ENCODE measurements at places on chromosomes 11 and 22.

GRCh38 chr11:433111-433510, 8.7 kb downstream of the ANO9 start:
- no peak for DNase-seq

DNA sequence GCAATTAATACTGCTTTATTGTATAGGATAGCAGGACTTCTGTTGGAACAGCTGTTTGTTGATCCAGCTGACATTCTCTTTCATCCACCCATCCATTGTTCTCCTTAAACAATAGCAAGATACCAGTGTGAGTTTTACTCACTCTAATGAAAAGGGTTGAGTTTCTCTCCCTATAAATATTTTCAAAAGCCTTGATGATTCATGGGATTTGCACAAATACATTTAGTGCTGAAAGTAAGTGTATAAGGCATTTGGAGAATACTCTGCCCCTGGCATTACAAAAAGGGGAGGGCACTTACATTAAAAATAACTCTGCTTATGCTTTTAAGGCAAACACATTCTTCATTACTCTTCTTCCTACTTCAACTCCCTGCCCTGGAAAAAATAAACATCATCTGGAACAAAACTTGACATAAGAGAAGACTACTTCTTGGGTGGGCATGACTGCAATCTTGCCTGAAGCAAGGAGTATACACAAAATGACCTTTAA, 634.9 kb downstream of the METTL15 start:
- no peak for DNase-seq

DNA sequence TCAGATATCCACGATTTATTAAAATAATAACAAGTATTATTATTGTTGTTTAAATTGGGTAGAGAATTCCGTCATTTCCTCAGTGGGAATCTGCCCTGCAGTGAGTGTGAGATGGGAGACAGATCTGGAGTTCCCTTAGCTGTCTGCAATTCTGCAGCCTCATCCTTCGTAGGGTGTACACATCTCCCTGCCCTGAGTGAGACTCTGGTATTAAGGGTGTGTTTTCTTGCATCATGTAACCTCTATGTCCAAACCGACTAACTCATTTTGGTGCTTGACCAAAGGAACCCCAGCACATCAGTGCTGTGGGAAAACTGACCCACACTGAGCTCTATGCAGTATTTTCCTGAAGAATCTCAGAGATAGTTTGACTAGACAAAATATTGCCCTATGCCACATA, 157.6 kb downstream of the LDLRAD3 start:
- no peak for DNase-seq

DNA sequence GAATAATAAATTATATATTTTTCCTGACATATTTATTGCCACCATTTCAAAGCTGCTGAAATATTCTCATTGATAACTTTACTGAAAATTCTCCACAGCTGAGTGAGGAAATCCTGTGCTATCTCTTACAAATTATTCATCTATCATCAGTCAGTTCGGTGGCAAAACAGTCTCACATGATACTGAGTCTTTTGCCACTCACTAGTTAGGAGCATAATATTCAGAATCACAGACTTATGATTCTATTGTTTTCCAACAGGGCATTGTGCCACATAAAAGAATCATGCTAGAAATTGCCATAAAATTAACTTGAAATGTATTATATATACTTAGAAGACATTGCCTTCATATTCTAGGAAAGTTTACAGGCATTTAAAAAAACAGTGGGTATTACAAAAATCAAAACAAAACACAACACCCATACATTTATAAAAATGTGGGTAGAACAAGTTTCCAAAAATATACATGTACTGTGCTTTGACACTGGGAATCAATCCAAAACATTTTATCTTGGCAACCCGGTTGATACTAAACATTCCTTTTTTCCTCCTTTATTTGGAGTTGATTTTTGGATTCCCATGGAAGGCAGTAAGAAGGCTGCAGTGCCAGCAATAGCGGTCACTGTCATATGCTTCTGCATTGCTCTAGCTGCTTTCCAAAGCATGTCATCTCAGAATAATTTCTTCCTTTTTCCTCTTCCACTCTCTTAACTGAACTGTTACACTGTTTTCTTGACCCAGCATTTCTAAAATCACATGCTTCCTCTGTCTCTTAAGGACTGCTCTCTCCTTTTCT, 42.5 kb downstream of the ATG16L2 start:
- no peak for DNase-seq

GRCh38 chr22:28064920-28065319, 145.9 kb upstream of the PITPNB start:
- no peak for DNase-seq

- DNase-seq = no peak
Measured at GRCh38 chr22:45211848-45212247, 28.8 kb downstream of the KIAA0930 start.

- no peak for DNase-seq
Measured at GRCh38 chr11:43223026-43223425, 88.8 kb upstream of the API5 start.

DNA sequence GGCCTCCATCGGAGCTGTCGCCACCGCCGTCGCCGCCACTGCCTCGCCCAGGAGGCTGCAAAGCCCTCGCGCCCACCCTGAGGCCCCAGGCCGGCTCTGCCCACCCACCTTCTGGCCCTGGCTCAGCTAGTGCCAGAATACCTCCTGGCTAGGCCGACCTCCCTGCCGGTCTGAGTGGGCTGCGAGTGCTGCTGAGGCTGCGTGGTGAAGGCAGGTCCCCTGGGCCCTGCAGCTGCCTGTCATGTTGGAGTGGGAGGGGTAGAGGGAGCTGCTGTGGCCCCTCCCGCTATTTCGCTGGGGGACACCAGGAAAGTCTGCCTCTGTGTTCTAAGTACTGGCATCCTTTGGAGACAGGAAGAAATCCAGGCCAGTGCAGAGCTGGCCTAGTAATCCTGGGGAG, 34.2 kb downstream of the LRRC10B start:
- DNase-seq = no peak

DNA sequence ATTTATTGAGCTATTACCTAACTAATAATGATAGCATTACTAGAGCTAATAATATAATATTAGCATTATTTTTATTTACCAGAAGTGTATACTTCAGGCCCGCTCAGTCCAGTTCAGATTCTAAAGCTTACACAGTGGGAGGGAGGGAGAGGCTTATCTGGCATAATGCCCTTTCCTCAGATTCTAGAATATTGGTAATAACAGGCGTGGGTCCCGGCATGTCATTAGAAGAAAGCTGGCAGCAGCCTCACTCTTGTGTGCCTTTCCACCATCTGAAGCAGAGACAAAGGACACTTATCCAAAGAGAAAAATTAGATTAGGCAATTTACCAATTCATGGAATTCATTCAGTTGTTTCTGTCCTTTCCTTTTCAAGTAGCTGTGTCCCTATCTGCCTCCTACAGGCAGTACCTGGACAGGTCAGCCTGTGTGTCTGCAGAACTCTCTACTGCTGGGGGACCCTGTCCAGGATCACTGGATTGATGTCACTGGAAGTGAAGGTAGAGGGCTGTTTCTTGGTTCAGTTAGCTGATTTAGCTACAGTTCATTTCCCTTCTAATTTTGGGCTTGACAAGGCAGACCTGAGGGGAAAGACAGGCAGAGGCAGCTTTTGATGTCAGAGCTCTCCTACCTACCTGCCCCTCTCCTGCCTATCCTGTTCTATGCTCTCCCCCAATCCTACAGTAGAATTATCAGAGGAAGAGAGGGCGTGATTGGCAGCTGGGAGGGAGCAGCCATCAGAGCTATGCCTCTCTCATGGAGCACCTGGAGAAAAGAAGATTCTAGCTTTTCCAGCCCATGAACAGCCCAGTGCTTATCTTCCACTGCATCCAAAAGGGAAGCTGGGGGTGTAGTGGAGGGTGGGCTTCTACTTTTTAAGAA, 20.3 kb upstream of the CCDC90B start:
- DNase-seq = no peak

GRCh38 chr11:78651136-78651775, 76.6 kb upstream of the NARS2 start:
- DNase-seq = no peak

DNA sequence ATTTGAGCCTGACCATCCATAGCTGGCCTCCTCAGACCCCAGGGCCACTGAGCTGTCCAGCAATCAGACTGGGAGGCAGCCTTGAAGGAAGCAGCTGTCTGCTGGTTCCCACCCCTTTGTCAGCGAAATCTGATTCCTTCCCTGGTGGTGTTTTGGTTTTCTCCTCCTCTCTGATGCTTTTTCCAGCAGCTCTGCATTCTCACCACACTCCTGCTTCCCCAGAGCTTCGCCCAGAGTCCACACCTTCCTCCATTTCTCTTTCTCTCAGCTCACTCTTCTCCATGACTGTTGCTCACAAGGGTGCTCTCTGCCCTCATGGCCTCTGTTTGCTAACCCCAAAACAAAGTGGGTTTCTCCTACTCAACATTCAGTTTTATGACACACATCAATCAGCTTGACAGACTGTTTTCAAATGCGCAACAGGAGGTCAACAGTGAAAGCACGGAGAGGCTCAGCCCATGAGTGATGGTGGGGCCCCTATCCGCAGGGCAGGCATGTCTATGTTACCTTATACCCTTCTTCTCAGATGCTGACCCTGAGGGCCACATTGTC, 130.6 kb upstream of the MTNR1B start:
- DNase-seq = no peak

DNA sequence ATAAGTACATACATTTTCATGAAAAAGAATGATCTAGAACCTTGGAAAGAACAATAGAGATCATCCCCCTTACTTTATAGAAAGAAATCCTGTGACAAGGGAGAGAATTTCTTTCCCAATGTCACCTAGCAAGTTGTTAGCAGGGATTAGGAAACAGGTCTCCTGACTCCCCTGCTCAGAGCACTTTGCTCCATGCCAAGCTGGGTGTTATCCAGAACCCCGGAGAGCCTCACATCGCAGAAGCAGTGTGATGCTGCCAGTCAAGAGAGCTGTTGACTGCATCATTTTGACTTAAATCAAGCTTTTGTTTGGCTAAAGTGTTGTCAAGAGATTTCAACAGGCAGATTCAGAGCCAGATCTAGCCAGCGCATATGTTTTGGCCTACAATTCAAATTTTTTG, 3.6 kb upstream of the RRAS2 start:
- DNase-seq = no peak

- no peak for DNase-seq
Measured at GRCh38 chr22:50545522-50546325, at the start of gene KLHDC7B. TSS of gene KLHDC7B (plus strand) at chr22:50545899. CDS start at chr22:50546244, 345 bp downstream.

DNA sequence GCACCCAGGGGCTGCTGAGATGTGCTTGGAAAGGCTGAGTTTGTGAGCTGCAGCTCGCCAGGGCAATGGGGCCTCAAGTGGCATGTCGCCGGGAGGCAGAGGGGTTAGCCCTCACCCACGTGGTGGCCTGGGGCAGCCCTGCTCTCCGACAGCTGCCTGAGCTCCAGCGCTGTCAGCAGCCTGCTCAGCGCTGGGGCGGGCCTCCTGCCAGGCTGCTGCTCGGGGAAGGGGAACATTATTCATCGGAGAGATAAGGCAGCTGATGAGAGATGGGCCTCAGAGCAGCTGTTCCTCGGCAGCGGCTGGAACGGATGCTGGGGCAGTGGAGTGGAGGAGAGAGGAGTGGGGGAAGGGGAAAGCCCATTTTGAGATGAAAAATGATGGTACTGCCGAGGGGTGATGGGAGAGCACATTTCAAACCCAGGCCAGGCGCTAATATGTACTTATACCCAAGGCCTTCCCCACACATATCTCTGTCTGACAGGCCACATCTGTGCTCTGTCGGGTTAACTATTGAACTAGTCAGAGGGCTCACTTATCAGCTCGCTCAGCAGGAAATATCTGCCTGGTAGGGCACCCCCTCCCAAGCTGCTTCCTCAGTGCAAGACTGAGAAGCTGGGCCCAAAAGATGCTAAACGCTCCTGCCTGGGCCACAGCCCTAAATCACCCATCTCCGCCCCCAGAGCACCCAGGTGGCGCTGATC, 79.5 kb downstream of the TIMP3 start:
- no peak for DNase-seq

- DNase-seq = no peak
Measured at GRCh38 chr11:28621753-28622152, 513.6 kb downstream of the METTL15 start.

DNA sequence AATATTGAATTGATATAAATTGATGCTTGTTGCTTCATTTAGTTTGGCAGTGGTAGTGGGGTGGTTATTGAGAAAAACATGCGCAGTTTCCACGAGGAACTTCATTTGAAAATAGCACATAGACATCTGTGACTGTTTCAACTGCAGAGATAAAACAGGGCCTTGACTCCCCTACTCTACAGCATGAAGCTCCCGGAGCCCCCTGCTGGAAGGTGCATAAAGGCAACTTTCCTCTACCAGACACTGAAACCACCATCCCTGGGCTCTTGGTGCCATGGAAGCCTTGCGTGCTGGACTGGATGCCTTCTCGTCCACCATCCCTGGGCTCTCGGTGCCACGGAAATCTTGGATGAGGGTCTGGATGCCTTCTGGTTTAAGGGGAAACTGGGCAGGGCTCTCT, 195.9 kb downstream of the CSNK2A3 start:
- no peak for DNase-seq

GRCh38 chr22:23237201-23237798, 57.0 kb downstream of the BCR start:
- no peak for DNase-seq

GRCh38 chr11:62489204-62489603, 57.4 kb downstream of the AHNAK start:
- no peak for DNase-seq

DNA sequence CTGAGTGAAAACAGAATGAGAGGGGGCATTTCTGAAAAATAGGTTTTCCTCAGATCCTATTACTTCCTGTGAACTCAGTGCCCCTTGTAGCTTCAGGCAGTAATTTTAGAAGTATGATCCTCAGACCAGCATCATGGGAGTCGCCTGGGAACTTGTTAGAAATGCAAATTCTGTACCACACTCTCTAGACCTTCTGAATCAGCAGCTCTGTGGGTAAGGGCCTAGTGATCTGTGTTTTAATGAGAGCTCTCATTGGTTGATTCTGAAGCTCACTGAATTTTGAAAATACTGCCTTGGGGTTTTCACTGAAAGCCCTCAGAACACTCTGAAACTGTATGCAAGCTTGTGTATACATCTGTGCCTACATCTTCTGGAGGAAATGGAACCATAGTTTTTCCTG, 647.2 kb upstream of the ANO5 start:
- DNase-seq = no peak

DNA sequence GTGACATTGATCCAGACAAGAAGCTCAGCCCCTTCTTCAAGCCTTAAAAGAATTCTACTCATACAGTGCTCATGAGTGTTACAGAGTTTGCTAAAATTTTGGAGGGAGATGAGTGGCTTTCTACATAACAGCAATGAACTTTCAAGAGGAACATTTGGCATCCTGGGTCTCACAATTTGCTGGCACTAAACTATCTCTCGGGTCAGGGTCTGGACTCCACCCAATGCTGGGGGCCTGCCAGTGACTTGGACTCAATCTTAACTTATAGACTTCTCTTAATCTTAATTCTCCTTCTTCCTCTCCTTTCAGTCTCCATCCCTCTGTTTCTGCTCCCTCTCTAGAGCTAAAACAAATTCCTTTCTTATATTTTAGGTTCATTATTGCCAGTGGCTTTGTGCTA, 317.9 kb downstream of the TMEM135 start:
- no peak for DNase-seq

GRCh38 chr22:39819429-39819828, 74.1 kb downstream of the ENTHD1 start:
- no peak for DNase-seq

- no peak for DNase-seq
Measured at GRCh38 chr11:83152264-83152663, 4.7 kb upstream of the PCF11 start.
